Omental fat pad (tissue), 4 donors: ENCODE measurements at places on chromosomes 6 and 20. TPM values are rescaled to one million over a fixed set of nuclear protein-coding genes. Genes with fewer than 3 reads are reported as not detected.

- DNase-seq = no peak
Observed at GRCh38 chr6:109039795-109040194, 54.9 kb downstream of the SESN1 start.

- no peak for DNase-seq
Observed at GRCh38 chr6:45900808-45901752, 114.6 kb downstream of the CLIC5 start.

GRCh38 chr6:46032110-46032998 is 16.7 kb upstream of the CLIC5 start:
- DNase-seq = no peak

ANKRD66 gene
- total RNA-seq = not detected

EPPIN gene
- total RNA-seq = not detected
